Stimulated activated CD4-positive, alpha-beta T cell treated with anti-CD3 and anti-CD28 coated beads, Interleukin-4, amount 100 ng/mL, for 4 hours (primary cell): ENCODE measurements at places on chromosomes 6 and 20.

GRCh38 chr20:61321481-61321880 lies 69.4 kb downstream of the CDH4 start:
- DNase-seq: no peak

GRCh38 chr6:169895926-169896761 lies 144.7 kb downstream of the ERMARD start:
- no peak for DNase-seq

DNA sequence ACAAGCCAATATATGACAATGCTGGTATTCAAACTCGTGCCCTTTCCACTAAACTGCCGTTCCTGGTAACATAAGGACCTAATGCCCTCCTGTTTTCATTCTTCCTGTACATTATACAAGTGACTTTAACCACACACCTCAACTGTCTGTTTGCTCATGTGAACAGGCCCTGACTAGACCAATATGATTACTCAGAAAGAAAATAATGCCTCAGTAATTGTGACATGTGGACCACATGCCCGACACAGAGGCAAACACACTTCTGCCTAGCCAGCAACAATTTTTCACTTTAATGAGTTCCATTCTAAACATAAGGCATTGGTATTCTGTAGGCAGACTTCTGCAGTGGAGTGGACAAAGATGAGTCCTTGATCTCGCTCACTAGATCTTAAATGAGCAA lies 30.0 kb downstream of the SLC22A16 start:
- DNase-seq: no peak

- DNase-seq: no peak
These were observed 79.8 kb downstream of the KIF13A start for GRCh38 chr6:17907406-17908229.

GRCh38 chr20:33046412-33046811 lies 7.3 kb upstream of the BPIFB3 start:
- DNase-seq: no peak

DNA sequence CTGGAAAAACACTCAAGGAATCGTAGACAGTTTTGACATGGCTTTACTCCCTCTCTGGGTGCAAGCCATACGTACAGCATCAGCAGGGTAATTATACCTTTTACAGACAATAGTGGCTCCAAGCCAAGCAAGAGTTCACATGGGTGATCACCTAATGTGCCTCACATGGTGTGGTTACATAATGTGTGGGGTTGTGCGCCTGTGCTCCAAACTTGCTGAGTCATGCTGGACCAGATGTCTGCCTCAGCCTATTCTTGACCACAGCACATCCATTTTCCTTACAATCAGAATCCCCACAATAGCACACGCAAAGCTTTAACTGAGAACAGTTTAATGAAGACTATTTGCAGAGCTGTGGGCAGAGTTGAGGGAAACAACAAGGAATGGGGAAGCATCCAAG lies 74.5 kb downstream of the ALDH8A1 start:
- no peak for DNase-seq

DNA sequence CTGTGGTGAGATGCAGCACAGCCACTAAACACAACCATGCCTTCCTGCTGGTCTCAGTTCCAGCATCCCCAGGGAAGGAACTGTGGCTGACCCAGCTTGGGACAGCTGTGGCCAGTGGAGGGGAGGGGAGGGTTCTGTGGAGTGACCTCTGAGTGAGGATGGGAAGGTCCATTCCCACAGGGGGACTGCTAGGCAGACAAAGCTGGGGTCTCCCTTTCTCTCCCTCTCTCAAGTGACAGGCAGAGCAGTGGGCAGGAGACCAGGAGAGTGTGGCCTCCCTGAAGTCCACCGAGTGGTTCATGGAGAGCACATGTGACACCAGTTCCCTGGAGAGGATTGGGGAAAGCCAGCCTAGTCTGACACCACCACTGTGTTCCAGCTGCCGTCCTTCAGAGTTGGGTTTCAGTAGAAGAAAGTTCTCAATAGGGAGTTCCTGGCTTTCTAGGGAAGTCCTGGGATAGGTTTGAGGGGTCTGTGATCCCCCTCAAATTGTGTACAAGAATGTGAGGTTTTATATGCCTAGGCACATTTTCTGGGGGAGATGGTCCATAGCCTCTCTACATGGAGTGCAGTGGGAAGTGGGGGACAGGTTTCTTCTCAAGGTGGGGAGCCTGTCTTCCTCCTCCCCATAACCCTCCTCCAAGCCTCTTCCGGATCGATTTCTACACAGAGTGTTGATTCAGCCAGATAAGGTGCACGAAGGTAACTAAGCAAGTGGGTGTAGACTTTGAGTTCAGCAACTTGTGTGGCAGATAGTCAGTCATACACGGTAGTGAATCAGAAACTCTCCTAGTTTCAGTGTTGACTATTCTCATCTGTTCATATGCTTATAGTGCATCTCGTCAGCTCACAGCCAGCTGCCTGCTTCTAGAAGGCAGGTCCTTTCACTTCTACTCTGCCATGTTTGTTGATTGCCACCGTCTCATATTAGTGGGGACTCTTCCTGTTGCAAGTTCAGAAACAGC lies 18.9 kb downstream of the MANBAL start:
- no peak for DNase-seq

GRCh38 chr20:14386726-14387125 lies 49.3 kb upstream of the FLRT3 start:
- no peak for DNase-seq

DNA sequence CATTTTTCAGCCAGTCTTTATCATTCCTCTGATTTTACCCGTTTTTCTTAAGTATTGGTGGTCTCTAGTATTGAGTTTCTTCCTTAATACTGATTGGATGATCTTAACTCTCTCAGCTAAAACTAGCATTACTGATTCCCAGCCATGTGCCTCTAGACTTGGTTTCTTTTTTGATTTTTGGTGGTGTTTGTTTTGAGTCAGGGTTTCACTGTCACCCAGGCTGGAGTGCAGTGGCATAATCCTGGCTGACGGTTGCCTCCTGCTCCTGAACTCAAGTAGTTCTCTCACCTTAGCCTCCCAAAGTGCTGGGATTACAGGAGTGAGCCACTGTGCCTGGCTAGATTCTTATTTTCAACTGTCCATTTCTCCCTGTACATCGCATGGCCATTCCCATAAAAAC lies 24.9 kb downstream of the DPPA5 start:
- no peak for DNase-seq

DNA sequence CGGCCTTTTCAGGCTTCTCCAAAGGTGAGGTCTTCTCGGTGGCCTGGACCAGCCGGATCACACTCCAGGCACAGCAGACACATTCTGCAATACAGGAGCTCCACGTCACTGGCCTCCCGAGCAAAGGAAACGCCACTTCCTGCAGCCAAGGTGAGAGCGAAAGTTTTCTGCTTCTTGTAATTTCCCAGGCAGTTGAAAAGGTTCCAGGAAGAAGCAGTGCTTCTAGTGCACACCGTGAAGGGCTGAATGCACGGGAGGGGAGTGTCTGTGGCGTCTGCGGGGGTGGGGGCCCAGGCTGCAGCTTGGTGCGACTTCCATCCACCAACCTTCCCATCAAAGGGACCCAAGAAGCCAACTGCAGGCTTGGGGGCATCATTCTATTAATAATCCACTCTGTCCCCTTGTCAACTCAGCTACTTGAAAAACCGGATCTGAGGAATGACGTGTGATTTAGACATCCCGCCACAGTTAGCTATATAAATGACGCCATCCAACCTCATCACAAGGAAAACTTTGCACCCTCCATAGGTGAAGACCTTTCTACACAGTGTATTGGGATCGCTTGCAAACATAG lies 61.1 kb downstream of the NFATC2 start:
- peak; percentile 65 for DNase-seq

- peak; percentile 27 for DNase-seq
These were observed 54.4 kb downstream of the GOPC start for GRCh38 chr6:117547688-117548621.

DNA sequence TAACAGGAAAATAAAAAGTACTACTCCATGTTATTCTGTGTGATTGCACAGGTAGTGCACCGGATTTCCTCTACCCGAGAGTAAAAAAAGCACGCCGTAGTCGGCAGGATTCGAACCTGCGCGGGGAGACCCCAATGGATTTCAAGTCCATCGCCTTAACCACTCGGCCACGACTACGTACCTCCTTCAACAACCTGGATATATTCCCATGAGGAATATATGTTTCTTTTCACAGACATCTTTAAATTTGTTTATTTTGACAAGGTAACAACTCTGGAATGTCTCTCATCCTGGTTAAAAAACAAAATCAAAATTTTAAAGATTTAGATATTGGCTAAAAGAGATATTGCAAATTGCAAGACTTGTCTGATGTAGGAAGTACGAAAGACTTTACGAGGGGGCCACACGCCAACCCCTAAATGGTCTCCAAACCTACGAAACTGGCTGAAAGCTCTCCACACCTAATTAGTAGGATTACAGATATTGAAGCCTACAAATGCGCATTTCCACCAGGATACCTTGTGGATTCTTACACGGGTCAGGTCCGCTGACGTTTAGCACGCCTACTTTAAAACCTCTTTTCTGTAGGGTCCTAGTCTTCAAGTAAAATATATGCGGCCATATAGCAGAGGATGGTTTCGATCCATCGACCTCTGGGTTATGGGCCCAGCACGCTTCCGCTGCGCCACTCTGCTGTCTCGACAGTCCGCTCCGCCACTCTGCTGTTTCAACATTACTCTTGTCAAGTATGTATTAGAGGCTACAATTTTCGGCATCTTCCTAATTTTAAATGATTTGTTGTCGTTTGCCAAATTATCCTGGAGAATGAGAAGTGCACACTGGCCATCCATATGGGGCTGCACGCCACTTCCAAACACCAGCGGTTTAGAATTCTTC lies 52.2 kb upstream of the BTN3A2 start:
- DNase-seq: peak; percentile 82

- DNase-seq: no peak
These were observed 193.3 kb upstream of the SYNDIG1 start for GRCh38 chr20:24275946-24276705.

- DNase-seq: no peak
These were observed 207.8 kb upstream of the KCNG1 start for GRCh38 chr20:51230727-51231126.

DNA sequence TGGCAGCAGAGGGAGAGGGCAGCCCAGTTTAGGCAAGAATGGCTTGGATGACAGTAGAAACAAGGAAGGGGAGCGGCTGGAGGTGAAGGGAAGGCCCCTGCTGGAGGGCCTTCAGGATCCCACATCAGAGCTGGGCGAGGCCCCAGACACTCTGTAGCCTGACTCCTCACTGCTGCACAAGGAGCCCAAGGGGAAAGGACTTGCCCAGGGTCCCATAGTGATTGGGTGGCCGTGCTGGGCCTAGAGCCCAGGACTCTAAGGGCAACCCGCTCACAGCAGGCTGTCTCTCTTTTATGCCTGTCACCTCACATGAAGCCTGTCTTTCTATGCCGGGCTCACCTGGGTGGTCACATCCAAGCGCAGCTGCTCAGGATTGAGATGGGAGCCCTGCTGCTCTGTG lies 9.3 kb downstream of the AARS2 start:
- DNase-seq: no peak

DNA sequence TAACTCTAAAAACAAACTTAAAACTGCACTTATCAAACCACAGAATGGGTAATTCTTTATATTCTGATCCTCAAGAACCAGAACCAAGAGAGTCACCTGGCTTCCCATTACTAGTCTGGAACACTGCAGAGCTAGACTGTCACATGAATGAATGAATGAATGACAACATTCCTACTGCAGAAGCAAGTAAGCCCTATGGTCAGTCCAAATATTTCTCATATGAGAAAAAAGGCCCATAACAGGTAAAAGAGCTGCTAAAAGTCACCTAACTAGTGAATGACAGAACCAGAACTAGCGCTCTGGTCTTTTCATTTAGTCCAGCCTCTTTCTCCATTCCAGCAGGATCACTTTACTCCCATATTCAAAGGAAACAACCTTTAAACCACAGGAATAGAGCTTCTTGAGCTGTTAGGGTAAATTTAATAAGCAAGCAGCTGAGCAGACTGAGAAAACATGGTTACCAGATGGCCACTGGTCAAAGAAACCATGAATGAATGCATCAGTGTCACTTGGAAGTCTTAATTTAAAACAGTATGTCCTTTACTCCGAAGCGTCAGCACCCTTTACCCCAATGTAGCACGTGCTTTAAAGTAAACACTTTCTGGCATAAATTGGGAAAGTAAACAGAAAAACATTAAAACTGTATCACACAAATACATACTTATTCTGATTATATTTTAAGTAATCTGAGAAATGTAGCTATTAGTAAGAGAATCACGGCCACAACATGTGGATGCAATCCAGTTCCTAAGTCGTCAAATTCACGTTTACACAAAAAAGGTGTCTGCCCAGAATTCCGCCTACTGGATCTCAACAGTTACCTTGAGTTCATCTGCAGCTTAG lies 1.4 kb downstream of the PREP start:
- no peak for DNase-seq

DNA sequence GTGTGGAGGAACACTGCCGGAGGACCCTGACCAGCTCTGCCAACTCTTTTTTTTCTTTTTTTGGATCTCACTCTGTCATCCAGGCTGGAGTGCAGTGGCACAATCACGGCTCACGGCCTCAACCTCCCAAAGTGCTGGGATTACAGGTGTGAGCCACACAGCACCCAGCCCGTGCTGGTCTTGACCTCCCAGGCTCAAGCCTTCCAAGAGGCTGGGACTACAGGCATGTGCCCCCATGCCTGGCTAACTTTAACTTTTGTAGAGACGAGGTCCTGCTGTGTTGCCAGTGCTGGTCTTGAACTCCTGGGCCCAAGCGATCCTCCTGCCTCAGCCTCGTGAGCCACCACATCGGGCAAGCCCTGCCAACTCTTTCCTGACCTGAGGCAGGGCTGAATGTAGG lies 11.2 kb downstream of the GCNT2 start:
- DNase-seq: no peak

- DNase-seq: no peak
These were observed 149.7 kb downstream of the LAMA2 start for GRCh38 chr6:129032602-129033001.
